ENCODE measurements at places on chromosomes 1 and 21.

DNA sequence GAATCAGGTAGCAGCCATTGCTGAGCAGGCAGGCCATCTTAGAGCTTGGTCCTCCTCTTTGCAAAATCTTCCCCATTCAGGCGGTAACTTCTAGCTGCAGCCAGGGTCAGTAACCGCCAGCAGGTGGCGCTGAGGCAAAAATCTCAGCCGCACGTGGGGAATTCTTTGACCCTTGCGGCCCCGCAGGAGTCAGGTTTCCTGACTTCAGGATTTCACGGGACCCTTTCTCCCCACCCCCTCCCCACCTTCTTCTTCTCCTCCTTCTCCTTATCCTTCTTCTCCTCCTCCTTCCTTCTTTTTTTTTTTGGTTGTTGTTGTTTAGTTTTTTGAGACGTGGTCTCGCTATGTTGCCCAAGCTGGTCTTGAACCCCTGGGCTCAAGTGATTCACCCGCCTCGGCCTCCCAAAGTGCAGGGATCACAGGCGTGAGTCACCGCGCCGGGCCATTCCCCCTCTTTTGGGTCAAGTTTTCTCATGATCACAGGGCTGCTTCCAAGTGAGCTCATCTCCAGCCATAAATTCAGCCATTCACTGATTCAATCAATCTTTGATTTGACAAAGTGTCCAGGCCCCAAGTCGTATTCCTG is 33.4 kb upstream of the TENT5B start:
- peak; percentile 63 for DNase-seq

DNA sequence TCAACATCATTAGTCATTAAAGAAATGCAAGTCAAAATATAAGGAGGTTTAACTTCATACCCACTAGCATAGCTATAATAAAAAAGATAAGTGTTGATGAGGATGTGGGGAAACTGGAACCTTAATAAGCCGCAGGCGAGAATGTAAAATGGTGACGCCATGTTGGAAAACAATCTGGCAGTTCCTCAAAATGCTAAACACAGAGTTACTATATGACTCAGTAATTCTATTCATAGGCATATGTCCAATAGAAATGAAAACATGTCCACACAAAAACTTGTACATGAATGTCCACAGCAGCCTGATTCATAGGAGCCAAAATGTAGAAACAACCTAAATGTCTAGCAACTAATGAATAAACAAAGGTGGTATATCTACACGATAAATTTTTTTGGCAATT is 23.2 kb downstream of the DDX59 start:
- no peak for DNase-seq

DNA sequence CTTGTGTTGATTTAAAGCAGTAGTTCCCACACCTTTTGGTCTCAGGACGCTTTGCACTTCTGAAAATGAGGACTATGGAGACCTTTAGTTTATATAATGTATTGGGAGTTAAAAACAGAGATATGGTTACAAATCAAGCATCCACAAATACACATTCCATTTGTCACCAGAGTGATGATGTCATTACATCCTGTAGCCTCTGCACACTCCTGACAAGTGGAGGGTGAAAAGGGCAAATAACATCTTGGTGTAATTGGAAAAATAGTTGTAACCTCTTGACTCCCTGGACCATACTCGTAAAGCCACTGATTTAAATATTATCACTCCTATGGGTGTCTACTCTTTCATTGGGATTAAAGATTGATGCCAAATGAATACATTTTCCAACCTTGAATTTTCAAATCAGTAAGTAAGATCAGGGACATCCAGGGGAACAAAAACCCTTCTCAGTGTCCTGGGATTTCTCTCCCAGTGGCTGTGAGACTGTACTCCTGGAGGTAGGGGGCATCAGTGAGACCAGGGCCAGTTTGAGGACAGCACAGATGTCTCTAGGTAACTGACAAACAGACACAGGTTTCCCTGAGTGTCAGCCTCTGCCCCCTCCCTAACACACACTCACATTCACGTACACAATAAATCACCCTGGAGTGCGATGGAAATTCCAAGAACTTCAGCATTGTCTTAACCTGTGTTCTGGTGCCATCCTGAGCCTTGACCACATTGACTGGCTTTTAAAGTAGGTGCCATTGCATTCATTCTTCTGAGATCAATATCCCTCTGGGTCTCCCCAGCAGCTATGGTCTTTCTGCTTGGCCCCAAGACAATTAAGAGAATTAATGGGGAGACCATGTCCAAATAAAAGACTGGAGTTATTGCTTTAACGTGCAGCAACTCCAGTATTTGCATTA is 63.0 kb downstream of the NR5A2 start:
- DNase-seq = no peak

DNA sequence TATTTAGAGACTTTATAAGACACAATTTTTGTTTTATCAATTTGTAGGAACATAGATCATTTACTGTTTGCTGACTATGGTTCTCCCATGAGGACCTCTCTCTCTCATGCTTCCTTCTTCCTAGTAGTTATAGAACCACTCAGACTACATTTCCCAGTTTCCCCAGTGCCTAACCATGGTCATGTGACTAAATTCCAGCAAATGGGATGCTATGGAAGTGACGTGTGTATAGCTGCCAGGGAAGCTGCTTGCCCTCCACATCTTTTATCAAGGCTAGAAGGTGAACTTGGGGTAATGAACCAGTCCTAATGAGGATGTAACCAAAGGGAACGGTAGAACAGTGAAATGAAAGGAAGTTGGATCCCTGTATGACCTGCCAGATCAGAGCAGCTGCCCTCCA is 184.0 kb downstream of the MIS18A start:
- no peak for DNase-seq

DNA sequence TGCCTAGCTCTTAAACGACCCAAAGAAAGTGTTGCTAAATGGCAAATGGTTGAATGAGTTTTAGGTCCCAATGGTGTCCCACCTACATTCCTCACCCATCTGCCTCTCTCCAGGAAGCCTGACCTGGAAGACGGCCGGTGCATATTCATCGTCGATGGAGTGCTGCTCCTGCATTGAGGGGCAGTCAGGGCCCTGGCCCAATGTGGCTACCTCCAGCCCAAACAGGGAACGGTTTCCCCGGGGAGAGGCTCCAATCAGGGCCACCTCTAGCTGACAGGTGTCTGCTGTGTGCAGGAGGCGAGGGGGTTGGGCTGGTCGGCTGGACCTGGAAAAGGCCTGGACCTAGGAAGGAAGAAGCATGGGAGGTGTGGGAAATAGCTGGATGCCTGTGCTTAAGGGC is 1.6 kb downstream of the GLMP start:
- DNase-seq = no peak
